Activated CD4-positive, alpha-beta T cell treated with anti-CD3 and anti-CD28 coated beads, Interleukin-2, amount 50 U/mL, for 16 hours (primary cell): ENCODE measurements at places on chromosomes 6 and 20.
A peak's percentile ranks its signal among the peaks of the same experiment; 100 is the strongest.

- DNase-seq: no peak
Observed at GRCh38 chr20:17421493-17421892, 109.7 kb downstream of the BFSP1 start.

- no peak for DNase-seq
Observed at GRCh38 chr6:12066297-12066696, 54.2 kb downstream of the HIVEP1 start.

DNA sequence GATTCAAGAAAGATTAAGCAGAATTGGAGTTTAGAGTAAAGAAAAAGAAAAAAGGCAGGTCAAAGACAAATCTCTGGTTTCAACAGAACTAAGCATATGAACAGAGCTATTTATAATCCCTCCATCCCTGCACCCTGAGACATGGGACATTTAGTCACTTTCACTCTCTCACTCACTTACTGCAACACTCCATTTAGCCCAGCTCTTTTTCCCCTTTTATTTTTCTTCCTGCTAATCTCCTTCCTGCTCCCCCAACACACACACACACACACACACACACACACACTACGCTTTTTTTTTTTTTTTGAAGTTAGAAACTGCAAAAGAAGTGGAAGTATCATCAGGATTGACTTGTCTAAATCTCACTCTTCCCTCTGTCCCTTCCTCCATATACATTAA, 45.1 kb upstream of the TBC1D7 start:
- DNase-seq: no peak

- peak; percentile 47 for DNase-seq
Observed at GRCh38 chr6:127554435-127555006, 22.5 kb upstream of the C6orf58 start.

DNA sequence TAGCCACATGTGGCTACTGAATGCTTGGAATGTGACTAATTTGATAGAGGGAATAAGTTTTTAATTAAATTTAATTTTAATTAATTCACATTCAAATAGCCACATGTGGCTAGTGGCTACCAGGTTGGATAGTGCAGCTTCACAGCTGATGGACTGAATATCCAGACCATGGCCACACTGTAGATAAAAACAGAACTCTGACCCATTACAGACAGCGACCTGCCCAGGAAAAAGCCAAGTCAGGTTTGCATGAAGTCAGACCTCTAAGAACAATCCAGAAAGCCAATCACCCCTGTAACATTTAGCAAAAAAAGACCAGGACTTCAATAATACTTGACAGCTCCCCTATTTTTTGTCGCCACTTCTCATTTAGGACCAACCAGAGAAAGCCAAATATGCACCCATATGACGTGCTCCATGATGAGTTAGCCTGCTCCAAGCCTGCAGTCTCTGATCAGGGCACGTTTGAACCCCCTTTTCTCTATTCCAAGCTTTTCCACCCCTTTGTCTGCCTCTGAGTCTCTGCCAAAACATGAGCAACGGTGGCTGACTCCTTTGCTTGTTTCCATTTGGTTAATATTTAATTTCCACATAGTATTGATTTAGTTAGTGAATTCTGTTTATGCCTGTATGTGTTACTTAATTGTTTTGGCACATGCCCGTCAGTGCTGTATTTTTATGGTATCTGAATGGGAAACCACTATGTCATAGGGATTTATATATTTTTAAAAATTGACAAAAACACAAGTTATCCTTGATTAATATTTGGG, 636.3 kb downstream of the UTRN start:
- DNase-seq: no peak

DNA sequence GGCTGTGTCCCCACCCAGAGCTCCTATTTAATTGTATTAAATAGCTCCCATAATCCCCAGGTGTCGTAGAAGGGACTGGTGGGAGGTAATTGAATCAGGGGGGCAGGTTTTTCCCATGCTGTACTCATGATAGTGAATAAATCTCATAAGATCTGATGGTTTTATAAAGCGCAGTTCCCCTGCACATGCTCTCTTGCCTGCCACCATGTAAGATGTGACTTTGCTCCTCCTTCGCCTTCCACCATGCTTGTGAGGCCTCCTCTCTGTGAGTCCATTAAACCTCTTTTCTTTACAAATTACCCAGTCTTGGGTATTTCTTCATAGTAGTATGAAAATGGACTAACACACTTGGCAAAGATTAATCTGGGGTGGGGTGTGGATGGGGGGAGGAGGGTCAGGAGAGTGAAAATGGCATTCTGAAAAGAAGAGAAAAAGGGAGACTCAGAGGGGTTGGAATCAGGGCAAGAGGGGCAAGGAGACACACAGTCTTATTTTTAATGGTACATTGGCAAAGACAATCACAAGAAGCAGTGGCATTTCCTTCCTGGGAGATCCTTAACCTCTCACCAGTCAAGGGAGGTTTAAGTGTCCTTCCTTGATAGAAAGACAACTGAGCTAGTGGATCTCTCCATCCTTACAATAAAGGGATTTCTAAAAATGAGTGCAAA, 37.5 kb upstream of the NOX3 start:
- no peak for DNase-seq

DNA sequence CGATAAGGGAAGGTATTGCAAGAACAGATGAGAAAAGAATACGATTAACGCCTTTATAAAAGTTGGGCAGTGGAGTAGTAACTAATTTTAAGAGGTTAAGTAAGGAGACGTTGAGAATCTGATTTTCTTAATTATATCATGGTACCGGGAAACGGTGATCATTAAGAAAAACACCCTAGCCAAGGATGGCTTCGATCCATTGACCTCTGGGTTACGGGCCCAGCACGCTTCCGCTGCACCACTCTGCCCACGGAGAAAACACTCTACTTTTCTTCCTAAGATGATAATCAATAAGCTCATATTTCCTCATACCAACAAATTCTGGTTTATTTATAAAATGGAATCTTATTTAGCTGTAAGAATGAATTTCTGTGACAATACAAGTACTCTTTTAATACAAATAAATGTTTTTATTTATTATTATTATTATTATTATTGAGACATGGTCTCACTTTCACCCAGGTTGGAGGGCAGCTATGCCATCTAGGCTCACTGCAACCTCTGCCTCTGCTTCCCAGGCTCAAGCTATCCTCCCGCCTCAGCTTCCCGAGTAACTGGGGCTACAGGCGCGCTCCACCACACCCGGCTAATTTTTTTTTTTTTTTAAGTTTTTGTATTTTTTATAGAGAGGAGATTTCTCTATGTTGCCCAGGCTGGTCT, 8.3 kb downstream of the POM121L2 start:
- DNase-seq: peak; percentile 53

DNA sequence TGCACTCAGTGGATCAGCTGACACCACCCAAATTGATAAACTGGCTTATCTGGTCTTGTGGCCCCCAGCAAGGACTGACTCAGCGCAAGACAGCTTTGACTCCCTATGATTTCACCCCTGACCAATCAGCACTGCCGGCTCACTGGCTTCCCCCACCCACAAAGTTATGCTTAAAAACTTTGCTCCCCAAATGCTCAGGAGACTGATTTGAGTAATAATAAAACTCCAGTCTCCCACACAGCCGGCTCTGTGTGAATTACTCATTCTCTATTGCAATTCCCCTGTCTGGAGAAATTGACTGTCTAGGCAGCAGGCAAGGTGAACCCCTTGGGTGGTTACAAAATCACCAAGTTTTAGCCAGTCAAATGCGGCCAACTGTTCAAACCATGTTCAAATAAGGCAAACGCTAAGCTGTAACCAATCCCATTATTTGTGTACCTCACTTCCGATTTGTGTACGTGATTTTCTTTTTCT, 32.5 kb downstream of the SLC22A2 start:
- peak; percentile 45 for DNase-seq

GRCh38 chr20:17897566-17898307, 70.9 kb downstream of the SNX5 start:
- DNase-seq: no peak

DNA sequence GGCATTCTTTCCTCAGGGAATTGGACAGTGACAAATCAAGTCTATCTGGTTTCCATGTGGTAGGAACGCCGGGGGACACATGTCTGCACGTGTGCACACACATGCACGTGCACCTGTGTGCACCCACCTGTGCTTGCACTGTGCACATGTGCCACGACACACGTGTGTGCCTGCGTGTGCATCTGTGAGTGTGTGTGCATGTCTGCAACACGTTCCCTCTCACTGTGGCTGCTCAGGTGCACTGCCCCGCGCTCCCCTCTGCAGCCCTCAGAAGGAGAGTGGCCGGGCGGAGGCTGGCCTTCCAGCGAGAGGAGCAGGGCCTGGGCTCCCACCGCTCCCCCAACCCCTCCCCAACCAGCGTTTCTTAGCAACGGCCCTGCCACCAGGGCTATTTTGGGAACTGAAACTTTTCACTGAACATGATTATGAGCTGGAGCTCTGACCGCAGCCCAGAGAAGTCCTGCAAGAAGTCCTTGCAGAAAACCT, 147.8 kb downstream of the PHACTR3 start:
- peak; percentile 2 for DNase-seq

DNA sequence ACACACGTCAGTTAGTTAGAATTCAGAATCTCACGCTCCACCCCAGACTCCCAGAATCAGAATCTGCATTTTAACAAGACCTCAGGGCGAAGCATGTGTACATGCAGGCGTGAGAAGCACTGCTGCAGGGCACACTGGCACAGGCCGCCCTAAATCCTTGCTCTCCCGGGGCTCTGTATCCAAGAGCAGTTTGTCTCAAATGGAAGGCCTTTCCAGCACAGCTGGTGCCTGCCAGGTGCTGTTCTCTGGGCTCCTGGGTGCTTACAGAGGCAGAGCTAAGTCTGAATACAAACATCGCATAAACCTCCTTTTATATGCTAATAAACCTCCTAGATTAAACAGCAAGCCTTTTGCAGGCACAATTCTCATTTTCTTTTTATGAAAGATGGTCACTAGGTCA, 119.1 kb upstream of the CD93 start:
- no peak for DNase-seq

- no peak for DNase-seq
Observed at GRCh38 chr6:53464927-53465460, 79.9 kb downstream of the GCLC start.
